ENCODE measurements at places on chromosomes 2 and 18.

- DNase-seq: no peak
Observed at GRCh38 chr2:6008726-6009125, 316.5 kb downstream of the SOX11 start.

DNA sequence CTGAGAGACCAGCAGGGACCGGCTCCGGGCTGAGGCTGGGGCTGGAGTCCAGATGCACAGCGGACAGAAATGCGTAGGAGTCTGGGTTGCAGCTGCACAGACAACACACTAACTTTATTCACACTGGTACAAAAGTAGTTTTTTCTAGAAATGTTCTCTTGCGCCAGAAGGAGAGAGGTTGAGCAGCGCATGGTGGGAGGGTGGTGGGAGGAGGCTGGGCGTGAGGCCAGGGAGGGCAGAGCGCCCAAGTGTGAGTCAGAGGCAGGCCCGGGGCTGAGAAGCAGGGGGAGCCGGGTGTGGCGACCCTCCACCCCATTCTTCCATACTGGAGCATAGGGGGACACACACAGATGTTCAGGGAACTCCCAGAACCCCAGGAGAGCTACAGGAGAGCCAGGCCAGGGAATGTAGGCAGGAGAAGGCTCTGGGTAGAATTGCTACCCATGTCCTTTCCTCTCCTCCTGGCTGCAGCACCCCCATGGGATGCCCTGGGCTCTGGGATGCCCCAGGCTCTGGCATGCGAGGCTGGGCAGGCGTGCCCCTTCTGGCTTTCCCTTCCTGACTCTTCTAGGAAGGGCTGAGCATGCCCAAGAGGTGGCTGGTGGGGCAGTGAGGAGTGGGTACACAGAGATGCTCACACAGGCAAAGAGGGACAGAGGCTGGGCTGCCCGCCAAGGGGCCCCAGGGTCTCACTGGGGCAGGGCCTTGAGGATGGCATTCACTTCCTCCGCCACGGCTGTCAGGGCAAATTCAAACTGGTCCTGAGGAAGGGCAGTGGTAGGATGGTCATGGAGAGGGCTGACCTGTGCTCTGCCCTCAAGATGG lies 10.6 kb downstream of the DNAJB2 start:
- DNase-seq: peak; percentile 53

- DNase-seq: no peak
Observed at GRCh38 chr2:115122701-115123100, 680.3 kb downstream of the DPP10 start.

- no peak for DNase-seq
Observed at GRCh38 chr2:32474381-32474780, 117.6 kb downstream of the BIRC6 start.

GRCh38 chr2:207825045-207825954 lies 55.6 kb upstream of the FZD5 start:
- DNase-seq: no peak

DNA sequence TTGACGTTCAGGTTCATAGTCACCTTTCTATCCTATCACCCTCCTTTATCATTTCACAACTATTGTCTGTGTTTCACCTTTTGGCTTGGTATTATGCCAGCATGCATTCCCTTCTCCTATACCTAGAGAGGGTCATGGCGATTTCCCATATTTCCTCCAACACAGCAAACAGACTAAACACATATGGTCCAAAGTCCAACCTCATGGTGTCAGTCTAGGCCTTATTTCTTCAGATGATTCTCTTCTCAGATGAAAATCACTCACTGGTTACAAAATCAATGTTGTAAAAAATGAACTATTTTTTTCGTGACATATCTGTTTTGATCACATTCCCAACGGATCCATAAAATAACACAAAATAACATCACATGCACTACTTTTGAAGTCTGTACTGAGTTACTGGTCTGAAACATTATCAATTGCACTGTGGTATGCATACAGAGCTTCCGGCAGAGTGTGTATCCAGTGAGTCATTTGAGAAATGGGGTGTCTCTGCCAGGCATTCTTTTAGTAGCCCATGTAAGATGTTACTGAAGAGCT lies 204.8 kb upstream of the GALNT5 start:
- DNase-seq: no peak

GRCh38 chr2:69381337-69381737 lies 5.7 kb downstream of the GFPT1 start:
- no peak for DNase-seq

- no peak for DNase-seq
Observed at GRCh38 chr2:124609667-124610066, 584.6 kb downstream of the CNTNAP5 start.

GRCh38 chr2:12978066-12978835 lies 261.5 kb downstream of the TRIB2 start:
- DNase-seq: no peak

DNA sequence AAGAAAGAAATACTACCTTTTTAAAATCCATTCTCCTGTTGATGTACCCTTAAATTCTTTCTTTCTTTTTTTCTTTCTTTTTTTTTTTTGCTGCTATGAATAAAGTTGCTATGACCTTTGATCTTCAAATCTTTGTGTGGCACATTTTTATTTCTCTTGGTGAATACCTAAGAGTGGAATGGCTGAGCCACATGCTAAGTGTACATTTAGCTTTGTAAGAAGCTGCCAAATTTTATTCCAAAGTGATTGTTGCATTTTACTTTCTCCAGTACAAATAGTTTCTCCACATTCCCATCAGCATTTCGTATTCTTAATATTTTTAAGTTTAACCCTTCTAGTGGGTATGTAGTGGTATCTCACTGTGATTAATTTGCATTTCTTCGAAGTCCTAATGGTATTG lies 88.8 kb upstream of the RAB27B start:
- no peak for DNase-seq

DNA sequence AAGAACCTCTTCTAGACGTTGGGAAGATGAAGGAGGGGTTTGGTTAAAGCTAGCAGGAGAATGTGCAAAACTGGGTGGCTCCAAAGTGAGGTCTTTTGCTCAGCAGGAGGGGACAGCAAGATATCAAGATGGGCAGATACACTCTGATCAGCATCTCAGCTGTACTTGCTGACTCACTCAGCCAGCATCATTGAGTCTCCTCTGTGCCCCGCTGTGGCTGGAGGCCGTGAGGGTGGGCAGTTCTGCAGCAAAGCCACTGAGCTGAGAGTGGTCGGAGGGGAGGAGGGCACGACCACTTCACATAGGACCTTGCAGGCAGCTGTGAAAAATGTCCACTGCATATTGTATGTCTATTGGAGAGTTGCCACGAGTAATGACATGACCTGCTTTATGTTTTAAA lies 152.0 kb downstream of the CAPN13 start:
- DNase-seq: no peak

- no peak for DNase-seq
Observed at GRCh38 chr2:104501342-104501741, 352.6 kb upstream of the POU3F3 start.

DNA sequence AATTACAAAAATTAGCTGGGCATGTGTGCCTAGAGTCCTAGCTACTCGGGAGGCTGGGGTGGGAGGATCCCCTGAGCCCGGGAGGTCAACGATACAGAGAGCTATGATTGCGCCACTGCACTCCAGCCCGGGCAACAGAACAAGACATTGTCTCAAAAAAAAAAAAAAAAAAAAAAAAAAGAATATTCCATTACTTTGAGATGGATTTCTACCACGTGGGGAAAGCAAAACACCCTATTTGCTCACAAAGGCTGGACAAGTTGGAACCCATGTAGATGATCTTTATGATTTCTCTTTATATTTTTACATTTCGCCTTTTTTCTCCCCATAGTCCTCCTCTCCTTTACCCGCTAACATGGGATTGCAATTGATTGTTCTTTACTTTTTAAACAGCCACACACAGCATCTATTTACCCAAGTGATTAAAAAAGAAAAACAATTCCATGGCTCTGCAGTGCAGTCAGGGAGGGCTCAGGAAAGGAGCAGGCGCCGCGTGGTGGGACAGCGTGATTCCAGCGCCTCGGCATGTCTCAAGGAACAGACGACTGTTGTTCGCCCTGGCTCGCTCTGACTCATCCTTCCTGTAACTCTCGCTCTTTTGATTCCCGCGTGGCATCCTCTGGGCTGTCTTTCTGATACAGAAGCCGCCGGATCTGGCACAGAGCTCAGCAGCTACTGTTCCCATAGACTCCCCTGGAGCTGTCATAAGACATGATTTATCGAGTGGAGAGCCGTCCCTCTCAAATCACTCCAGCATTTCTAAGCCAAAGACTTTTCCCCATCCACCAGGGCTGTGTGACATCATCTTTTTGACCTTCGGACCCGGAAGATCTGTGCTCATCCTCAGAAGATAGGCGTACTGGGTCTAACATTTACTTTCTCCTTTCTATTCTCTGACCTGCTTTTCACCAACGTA lies 230.4 kb upstream of the AGAP1 start:
- DNase-seq: peak; percentile 49

DNA sequence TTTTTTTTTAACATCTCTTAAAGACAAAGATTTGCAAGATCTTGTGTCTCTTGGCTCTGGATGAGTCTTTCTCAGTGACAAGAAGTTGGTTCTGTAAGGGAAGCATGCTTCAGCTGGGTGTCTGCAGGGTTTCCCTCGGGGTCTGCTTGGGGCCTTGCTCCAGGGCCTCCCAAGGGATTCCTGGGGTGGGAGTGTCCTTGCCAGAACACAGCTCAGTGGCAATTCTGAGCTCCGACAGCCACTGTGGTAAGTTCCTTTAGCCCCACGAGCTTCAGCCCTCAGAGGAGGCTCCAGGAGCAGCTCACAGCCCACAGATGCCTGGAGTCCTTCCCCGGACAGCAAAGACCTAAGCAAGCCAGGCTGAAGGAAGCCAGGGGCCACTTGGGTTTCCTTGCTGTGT lies 52.4 kb downstream of the EMX1 start:
- DNase-seq: no peak

- no peak for DNase-seq
Observed at GRCh38 chr18:49690312-49690711, 123.0 kb downstream of the ACAA2 start.

DNA sequence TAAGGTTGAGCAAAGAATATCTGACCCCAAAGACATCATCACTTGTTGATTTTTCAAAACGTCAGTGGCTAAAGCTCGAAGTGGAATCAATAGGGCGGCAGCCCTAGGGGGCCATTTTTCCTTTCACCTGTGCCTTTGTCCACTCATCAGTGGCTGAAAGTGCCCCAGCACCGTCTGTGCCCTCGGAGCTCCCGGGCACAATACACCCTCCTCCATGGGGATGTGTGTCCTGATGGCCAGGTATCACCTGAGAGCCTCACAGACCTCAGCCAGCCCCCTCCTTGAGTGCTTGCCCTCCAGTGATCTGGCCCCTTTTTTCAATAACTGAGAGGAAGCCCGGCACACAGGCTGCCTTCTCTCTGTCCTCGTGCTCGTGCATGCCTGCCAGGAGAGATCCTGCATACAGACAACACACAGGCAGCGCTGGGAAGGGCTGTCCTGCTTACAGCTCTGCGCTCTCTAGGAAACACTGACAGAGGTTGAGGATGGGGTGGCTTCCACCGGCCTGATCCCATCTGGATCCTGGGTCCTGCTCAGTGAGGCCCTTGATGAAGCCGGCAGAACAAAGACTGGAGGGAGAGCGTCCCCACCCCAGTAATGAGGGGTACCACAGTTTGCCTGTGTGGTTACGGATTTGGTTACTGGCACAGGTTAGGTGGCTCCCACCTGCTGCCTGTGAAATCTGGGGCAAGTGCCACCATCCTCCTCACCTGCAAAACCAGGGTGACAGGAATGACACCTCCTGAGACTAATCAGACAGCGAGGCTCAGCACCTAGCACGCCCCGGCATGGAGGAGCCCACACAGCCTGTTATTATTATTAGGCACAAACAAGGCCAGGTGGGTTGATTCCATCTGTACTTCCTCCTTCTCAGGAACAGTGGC lies 197.5 kb upstream of the RAB6C start:
- DNase-seq: no peak

DNA sequence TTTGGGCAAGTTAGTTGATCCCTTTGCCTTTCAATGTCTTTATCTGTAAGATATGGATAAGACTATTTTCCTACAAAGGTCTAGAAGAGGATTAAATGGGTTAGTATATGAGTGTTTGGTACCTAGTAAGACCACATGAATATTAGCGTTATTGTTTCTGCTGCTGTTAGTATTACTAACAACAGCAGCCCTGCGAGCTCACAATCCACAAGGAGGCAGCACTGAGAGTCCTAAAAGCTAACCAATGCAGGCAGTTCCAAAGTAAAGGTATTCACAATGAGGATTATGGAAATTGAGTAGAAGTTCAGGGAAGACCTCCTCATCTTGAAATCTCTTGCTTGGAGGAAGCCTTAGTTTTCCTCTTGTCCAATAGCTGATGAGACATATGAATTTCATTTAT lies 248.9 kb downstream of the TDRD15 start:
- DNase-seq: no peak

- no peak for DNase-seq
Observed at GRCh38 chr2:11129598-11130449, 25.4 kb upstream of the SLC66A3 start.

GRCh38 chr18:63677500-63678225 lies 16.0 kb upstream of the SERPINB3 start:
- no peak for DNase-seq

DNA sequence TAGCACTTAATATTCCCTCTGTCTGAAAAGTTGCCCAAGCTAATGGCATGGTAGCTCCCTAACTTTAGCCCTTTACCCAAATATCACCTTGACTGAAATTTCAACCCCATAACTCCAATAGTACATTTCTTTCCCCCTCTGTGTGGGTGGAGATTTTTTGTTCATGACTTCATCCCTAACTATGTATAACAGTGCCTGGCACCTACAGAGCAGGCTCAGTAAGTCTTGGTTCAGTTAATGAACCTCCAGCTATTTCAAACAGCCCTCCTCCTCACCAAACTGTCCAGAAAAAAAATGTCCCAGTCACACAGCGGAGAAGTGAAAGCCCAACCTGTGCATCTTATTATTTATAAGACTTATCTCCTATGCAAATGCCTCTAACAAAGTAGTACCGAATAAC lies 18.6 kb downstream of the BUB1 start:
- DNase-seq: no peak

- DNase-seq: no peak
Observed at GRCh38 chr2:55252832-55253231, 16.2 kb downstream of the MTIF2 start.

DNA sequence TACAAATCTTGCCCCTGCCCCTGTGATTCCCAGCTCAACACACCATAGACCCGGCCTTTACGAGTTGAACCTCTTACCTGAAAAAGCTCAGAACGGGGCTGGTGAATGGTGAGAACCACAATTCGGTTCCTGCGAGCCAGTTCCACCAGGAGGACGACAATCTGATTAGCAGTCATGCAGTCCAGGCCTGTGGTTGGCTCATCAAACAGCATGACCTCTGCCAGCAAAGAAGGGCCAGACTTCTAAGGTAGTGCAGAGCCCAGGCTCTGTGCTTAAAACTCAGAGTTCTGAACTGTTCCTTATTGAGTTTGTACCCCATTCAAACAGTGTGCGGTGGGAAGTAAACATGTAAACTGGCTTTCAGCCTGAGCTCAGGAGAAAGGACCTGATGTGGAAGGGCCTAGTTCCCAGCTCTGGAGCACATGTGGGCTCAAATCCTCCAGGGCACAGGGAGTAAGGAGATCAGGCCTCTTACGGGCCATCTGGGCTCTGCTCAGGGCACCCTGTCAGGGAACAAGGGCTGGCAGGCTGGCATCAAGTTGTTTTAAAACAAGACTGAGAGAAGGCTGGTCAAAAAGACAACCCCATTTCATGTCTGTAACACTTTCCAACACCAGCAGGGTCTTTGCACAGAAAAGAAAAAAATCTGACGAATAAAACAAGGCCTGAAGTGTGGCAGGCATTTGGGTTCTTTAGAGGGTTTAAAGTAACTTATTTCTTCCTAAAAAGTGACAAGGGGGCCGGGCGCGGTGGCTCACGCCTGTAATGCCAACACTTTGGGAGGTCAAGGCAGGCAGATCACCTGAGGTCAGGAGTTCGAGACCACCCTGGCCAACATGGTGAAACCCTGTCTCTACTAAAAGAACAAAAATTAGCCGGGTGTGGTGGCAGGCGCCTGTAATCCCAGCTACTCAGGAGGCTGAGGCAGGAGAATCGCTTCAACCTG lies 12.1 kb downstream of the ABCG5 start:
- no peak for DNase-seq

Measured in anterior cingulate cortex (tissue), 58 donors.